NCI-H1417 treated with DMSO at 0.1 percent for 48 hours (cell line): ENCODE measurements at places on chromosomes 13 and 19.

DNA sequence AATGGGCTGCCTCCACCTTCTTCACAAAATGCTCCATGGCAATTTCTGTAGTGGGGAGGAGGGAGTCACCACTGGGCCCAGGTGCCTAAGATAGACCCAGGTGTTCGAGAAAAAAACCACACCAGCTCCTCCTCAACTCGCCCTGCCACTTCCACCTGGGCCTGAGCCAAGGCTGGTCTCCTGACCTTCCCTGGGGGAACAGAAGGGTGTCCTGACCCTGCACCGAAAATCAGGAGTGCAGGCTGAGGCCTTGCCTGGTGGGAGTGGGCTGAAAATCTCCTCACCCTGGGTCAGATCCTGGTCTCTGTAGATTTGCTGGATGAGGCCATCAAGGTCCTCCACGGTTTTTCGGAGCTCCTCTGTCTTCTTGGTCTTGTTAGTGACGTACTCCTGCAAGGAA, 17.6 kb upstream of the AKAP8 start:
- DNase-seq = no peak

GRCh38 chr19:45952686-45953505, 20.8 kb downstream of the NOVA2 start:
- no peak for DNase-seq

- DNase-seq = no peak
Measured at GRCh38 chr19:10508707-10509106, 5.6 kb upstream of the KEAP1 start.

GRCh38 chr13:20106742-20107141, 54.1 kb downstream of the GJA3 start:
- DNase-seq = no peak

- DNase-seq = no peak
Measured at GRCh38 chr13:100175078-100175802, 86.3 kb downstream of the PCCA start.

- DNase-seq = no peak
Measured at GRCh38 chr13:64420181-64420580, 2810.0 kb downstream of the PCDH9 start.

DNA sequence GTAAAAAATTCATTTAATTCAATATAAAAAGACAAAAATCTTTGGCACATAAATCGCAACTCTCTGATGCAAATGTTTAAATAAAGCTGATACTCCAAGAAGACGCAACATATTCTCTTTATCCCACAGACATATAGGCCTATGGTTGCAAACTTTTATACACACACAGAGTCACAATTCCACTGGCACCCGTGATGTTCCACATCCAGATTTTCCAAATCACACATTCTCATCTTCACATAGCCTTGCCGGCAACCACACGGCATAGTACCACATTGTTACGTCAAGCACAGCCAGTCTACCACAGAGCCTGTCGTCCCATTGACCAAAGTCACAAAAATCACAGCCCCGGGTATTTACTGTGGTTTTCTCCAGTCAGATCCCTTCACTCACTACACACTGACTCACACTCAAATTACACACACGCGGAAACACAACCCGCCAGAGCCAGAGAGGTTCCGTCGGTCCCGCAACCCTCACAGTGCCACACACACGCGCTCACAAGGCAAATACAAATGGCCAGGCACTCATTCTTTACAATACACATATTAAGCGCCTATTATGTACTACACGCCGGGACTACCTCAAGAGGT, 546 bp upstream of the ZNF546 start:
- DNase-seq = no peak

DNA sequence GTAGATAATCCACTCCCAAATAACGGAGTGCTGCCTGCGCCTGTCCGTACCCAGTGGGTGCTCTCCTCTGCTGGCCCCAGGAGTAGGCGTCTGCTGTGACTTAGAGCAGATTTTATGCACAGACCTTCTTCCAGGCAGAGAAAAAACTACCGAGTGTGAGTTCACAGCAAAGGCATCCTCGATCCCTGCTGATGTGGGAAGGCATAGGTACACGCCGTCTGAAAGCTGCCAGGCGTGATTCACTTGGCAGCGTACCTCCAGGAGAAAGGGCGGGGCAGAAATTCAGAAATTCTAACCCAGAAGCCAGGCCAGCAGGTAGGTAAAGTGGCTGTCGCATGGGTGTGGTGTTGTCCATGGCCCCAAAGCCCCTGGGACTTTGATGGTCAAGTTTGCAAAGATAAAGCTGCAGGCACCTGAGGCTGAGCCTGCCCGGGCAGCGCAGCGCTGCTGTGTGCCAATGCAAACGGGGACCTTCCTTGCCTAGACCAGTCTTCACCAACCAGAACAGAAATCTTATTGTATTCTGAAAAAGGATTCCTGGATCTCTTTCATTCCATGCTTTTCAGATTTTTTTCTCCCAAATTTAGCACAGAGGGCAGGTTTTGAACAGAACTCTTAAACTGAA, 36.3 kb downstream of the COL4A2 start:
- no peak for DNase-seq

- peak; percentile 47 for DNase-seq
Measured at GRCh38 chr19:7595466-7596133, at the start of gene CAMSAP3. CAMSAP3 (plus strand) TSS chr19:7595863; CDS start chr19:7596003, 140 bp downstream.

DNA sequence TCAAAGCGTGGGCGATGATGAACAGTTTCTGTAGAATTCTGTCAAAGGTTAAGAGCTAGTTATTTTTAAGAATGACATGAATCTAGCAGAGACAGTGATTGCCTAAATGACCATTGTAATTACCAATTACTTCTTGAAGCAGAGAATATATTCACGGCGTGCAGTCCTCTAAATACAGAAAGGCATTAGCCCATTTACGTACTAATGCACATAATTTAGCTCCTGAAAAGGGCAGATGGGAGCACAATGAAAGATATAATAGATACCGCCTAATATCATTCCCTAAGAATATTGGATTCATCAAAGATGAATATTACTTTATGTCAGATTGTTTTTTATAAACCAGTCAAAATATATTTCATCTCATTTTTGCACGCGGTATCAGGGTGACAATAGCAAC, 212.4 kb downstream of the URI1 start:
- no peak for DNase-seq

GRCh38 chr13:64088491-64088890, 2672.8 kb upstream of the PCDH20 start:
- DNase-seq = peak; percentile 40
